Glutamatergic neuron (in vitro differentiated cells): ENCODE measurements at places on chromosomes 4 and X.
A peak's percentile ranks its signal among the peaks of the same experiment; 100 is the strongest.

- no peak for DNase-seq
- no peaks in the 10 kb centered on the region for H3K27me3 ChIP-seq
- H3K36me3 ChIP-seq, result no peaks in the 10 kb centered on the region
- H3K27ac ChIP-seq, result no peak overlapping the region
Observed at GRCh38 chrX:108437349-108438109, 693 bp downstream of the COL4A6 start.

GRCh38 chr4:106628586-106629267 lies 260.1 kb upstream of the GIMD1 start:
- no peaks in the 10 kb centered on the region for H3K4me1 ChIP-seq
- DNase-seq, result no peak
- H3K27ac ChIP-seq, result no peak overlapping the region
- no peaks in the 10 kb centered on the region for H3K36me3 ChIP-seq

GRCh38 chrX:57583477-57583876 lies 8.3 kb upstream of the ZXDB start:
- H3K27me3 ChIP-seq, result peaks cover 2% of the 10 kb centered on the region
- no peak for DNase-seq
- H3K36me3 ChIP-seq, result no peaks in the 10 kb centered on the region
- H3K27ac ChIP-seq, result no peak overlapping the region

GRCh38 chr4:153764601-153765368 lies 5.0 kb upstream of the RNF175 start:
- no peaks in the 10 kb centered on the region for H3K4me1 ChIP-seq
- H3K36me3 ChIP-seq, result no peaks in the 10 kb centered on the region
- H3K27ac ChIP-seq, result no peak overlapping the region
- no peak overlapping the region for H3K4me3 ChIP-seq

DNA sequence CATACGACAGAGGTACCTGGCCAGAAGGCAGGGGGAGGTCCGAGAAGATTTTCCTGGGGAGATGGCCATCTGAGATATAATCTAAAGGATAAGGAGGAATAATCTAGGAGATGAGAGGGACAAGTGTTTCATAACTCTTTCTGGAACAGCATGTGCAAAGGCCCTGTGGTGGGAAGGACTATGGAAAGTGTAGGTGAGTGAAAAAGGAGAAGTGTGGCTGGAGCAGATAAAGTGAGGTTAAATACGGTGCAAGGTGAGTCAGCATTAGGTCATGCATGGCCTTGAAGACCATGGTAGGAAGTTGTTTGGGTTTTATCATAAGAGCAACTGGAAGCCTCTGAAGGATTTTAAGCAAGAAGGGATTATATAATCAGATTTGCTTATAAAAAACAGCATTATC lies 34.6 kb upstream of the MTM1 start:
- peaks cover 3% of the 10 kb centered on the region for H3K27me3 ChIP-seq
- H3K27ac ChIP-seq, result no peak overlapping the region
- H3K4me3 ChIP-seq, result no peak overlapping the region
- no peaks in the 10 kb centered on the region for H3K36me3 ChIP-seq
- no peaks in the 10 kb centered on the region for H3K4me1 ChIP-seq

- H3K36me3 ChIP-seq, result no peaks in the 10 kb centered on the region
- H3K27ac ChIP-seq, result peak overlapping the region; percentile 91
- H3K27me3 ChIP-seq, result no peaks in the 10 kb centered on the region
- no peak for DNase-seq
Observed at GRCh38 chrX:21840193-21840545, 752 bp downstream of the MBTPS2 start.

DNA sequence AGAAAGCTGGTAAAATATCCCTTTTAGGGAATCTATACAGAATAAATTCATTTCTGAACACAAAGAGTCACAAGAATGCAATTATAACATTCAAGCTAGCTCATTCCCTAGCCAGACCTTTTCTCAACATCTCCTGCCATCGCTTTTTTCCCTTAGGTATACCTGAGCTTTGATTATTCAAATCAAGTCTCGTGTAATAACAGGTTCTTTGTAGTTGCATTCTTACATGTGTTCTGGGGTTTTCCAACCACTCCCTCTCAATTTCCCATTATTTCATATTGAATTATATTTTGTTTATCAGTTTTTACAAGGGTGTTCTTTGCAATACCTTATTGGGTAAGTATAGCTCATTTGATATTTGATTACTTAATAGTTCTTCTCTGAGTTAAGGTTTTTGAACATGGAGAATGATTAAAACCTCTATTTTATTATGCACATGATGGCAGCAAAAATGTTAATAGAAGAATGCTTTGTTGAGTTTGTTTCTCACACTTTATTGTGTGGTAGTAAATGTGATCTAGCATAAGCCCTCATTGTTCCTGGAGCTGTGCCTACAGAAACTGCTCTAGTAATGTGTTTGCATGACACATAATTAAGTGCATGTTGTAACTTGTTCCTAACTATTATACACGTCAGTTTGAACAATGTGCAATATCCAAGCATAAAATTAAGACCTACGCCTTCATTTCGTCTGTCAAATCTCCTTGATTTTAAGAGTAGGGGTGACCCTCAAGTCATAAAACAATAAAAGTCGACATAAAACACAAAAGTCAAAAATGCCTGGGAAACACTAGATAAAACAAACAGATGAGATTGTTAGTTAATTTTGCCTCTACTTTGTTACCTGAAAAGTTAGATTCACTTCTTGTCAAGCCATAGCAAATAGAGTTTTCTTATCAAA lies 124.0 kb upstream of the POF1B start:
- H3K4me1 ChIP-seq, result no peaks in the 10 kb centered on the region
- H3K27me3 ChIP-seq, result no peaks in the 10 kb centered on the region

DNA sequence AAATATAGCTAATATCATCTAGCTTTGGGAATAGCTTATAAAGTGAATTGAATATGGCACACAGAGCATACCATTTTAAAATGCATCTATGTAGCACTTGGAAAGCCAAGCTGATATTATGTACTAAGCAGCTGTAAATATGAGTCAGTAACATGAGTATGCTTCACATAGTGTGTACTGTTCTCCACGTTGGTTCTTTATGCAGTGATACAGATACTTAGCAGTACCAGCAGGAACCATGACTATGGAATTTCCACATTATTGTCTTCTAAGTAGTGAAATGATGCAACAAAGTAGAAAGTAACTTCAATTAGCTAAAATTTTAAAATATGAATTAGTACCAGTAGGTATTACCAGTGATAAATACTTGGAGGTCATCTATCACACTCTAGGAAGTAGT lies 320.1 kb downstream of the BMPR1B start:
- DNase-seq, result no peak
- H3K36me3 ChIP-seq, result no peaks in the 10 kb centered on the region
- H3K4me3 ChIP-seq, result no peak overlapping the region

- no peak overlapping the region for H3K4me3 ChIP-seq
- H3K36me3 ChIP-seq, result no peaks in the 10 kb centered on the region
- DNase-seq, result no peak
Observed at GRCh38 chr4:180947425-180947824, 1295.8 kb upstream of the TENM3 start.

GRCh38 chr4:167196344-167197012 lies 37.8 kb downstream of the SPOCK3 start:
- H3K27ac ChIP-seq, result no peak overlapping the region
- no peaks in the 10 kb centered on the region for H3K36me3 ChIP-seq
- no peak for DNase-seq
- H3K27me3 ChIP-seq, result peaks cover 2% of the 10 kb centered on the region
- no peaks in the 10 kb centered on the region for H3K4me1 ChIP-seq
- H3K4me3 ChIP-seq, result no peak overlapping the region

GRCh38 chr4:125739760-125740159 lies 425.0 kb downstream of the FAT4 start:
- no peak overlapping the region for H3K27ac ChIP-seq
- H3K36me3 ChIP-seq, result peaks cover 5% of the 10 kb centered on the region
- H3K27me3 ChIP-seq, result no peaks in the 10 kb centered on the region

- no peak overlapping the region for H3K4me3 ChIP-seq
- no peaks in the 10 kb centered on the region for H3K36me3 ChIP-seq
- H3K27ac ChIP-seq, result no peak overlapping the region
- peaks cover 7% of the 10 kb centered on the region for H3K4me1 ChIP-seq
- H3K27me3 ChIP-seq, result no peaks in the 10 kb centered on the region
Observed at GRCh38 chr4:153809916-153810810, 21.3 kb upstream of the SFRP2 start.

- no peaks in the 10 kb centered on the region for H3K36me3 ChIP-seq
- no peak for DNase-seq
- H3K4me1 ChIP-seq, result no peaks in the 10 kb centered on the region
- no peak overlapping the region for H3K4me3 ChIP-seq
Observed at GRCh38 chr4:32601848-32602247, 1881.7 kb downstream of the PCDH7 start.

DNA sequence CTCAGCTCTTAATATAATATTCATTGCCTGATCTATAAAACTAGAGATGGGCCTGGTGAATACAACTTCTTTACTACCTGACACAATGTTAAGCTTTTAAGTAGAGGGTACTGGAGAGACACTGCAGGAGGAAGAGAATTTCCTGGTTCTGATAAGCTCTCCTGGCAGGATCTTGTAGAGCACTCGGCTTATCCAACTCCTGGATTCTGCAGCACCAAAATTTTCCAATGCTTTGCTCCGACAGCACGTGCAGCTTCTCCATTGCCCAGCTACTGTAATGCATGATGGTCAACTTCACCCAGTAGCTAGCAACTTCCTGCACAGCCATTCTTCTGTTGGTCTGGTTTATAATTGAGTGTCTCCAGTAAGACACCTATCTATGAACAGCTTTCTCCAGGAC lies 686.2 kb upstream of the BOD1L1 start:
- no peaks in the 10 kb centered on the region for H3K36me3 ChIP-seq
- H3K27me3 ChIP-seq, result peaks cover 3% of the 10 kb centered on the region
- no peak overlapping the region for H3K4me3 ChIP-seq
- no peak overlapping the region for H3K27ac ChIP-seq
- DNase-seq, result no peak

- peaks cover 3% of the 10 kb centered on the region for H3K27me3 ChIP-seq
- H3K4me3 ChIP-seq, result no peak overlapping the region
- no peak for DNase-seq
Observed at GRCh38 chr4:89268679-89269078, 38.9 kb downstream of the GPRIN3 start.

DNA sequence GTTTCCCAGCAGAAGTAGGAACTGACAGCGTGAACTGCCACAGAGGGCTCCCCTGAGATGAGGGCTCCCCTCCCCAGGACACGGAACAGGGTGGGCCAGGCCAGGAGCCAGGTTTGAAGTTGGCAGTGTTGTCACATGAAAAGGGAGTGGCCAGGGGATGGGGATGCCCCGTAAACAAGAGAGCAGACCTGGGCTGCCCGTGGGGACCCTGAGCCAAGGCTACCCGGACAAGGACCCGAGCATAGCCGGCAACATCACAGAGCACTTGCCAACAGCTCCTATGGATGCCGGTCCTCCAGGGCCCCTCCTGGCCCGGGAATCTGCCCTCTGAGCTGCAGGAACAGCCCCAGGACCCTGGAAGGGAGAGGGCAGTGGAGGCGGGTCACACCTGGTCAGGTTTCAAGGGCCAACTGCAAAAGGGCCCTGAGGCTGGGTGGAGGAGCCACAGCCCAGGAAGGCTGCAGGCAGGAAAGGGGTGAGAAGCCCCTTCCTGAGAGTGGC lies 102.1 kb downstream of the CPZ start:
- DNase-seq, result no peak
- peaks cover 5% of the 10 kb centered on the region for H3K36me3 ChIP-seq
- peaks cover 12% of the 10 kb centered on the region for H3K27me3 ChIP-seq
- H3K27ac ChIP-seq, result no peak overlapping the region
- H3K4me1 ChIP-seq, result no peaks in the 10 kb centered on the region

DNA sequence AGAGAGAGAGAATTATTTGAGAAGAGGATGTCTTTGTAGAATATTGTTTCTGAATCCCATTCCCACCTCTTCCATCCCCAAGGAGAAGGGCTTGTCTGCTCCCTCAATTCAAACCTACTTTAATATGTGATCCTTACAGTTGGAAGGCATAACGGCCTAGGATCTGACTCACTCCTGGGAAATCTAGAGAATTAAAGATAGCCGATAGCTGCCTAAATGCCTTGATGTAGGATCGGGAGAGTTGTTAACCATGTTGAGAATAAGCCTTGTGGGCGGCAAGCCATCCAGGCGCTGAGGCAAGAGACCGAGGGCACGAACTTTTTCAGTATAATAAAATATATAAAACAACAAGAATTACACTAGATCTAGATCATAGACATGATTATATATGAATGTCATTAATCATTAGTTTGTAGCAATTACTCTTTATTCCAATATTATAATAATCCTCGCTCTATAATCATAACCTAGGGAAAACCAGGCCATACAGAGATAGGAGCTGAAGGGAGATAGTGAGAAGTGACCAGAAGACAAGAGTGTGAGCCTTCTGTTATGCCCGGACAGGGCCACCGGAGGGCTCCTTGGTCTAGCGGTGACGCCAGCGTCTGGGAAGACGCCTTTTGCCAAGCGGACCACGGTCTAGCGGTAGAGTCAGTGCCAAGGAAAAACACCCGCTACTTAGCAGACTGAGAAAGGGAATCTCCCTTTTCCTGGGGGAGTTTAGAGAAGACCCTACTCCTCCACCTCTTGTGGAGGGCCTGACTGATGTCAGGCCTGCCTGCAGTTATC lies 13.5 kb downstream of the EMCN start:
- H3K4me3 ChIP-seq, result no peak overlapping the region
- no peaks in the 10 kb centered on the region for H3K36me3 ChIP-seq
- H3K27ac ChIP-seq, result no peak overlapping the region
- peak; percentile 15 for DNase-seq
- H3K4me1 ChIP-seq, result peaks cover 4% of the 10 kb centered on the region
- no peaks in the 10 kb centered on the region for H3K27me3 ChIP-seq

DNA sequence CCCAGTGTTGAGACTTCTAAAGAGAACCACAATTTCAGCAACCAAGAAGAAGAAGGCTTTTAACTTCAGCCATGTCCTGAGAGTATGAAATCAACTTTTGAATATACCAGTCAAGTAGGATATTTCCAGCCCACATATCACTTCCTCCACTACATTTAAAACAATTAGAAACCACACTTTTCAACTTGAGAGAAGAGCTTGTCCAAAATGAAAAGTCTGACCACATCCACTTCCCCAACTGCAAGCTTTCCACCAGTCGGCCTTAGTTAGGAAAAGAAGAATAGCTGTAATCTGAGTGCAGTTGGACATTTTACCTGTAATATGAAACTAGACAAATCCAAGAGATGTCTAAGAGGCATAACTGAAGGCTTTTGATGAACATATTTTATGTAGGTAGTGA lies 101.9 kb upstream of the SLC7A11 start:
- H3K36me3 ChIP-seq, result no peaks in the 10 kb centered on the region
- H3K27ac ChIP-seq, result no peak overlapping the region
- DNase-seq, result no peak
- H3K4me1 ChIP-seq, result no peaks in the 10 kb centered on the region

DNA sequence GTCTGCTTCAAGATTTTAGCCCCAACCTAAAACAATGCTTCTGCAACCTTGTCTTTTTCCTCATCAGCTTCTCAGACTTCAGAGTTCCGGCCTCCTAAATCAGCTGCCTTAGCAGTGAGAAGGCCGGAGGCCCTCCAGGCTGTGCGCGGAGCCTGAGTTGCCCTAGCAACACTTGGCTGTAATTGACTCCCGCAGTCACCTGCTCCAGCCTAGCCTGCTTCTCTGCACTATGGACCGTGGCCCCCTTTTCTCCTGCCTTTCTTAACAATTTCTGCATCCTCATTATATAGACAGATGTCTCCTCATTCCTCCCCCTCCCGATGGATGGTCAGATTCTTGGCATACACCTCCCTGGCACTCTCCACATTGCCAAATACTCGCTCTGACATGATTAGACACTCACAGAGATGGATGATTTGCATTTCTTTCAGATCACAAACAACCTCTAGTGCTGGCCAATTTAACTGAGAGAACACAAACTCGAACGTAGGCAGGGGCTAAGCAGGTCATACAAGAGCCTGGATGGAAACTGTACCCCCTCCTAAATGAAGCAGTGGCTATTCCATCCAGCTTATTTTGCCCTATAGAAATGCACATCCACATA lies 9.5 kb upstream of the HUWE1 start:
- no peaks in the 10 kb centered on the region for H3K36me3 ChIP-seq
- peaks cover 2% of the 10 kb centered on the region for H3K4me1 ChIP-seq
- H3K27ac ChIP-seq, result no peak overlapping the region
- no peak overlapping the region for H3K4me3 ChIP-seq
- no peaks in the 10 kb centered on the region for H3K27me3 ChIP-seq
